Right atrium auricular region (tissue), 2 donors: ENCODE measurements at places on chromosomes 7 and 10. TPM values are rescaled to one million over a fixed set of nuclear protein-coding genes. Genes with fewer than 3 reads are reported as not detected.
A peak's percentile ranks its signal among the peaks of the same experiment; 100 is the strongest.

DPY19L1 gene
- total RNA-seq: 21.5 TPM

GRCh38 chr7:139036901-139037300 is 1.1 kb upstream of the ZC3HAV1L start:
- no peak for DNase-seq

GRM3 gene
- not detected for total RNA-seq

DNA sequence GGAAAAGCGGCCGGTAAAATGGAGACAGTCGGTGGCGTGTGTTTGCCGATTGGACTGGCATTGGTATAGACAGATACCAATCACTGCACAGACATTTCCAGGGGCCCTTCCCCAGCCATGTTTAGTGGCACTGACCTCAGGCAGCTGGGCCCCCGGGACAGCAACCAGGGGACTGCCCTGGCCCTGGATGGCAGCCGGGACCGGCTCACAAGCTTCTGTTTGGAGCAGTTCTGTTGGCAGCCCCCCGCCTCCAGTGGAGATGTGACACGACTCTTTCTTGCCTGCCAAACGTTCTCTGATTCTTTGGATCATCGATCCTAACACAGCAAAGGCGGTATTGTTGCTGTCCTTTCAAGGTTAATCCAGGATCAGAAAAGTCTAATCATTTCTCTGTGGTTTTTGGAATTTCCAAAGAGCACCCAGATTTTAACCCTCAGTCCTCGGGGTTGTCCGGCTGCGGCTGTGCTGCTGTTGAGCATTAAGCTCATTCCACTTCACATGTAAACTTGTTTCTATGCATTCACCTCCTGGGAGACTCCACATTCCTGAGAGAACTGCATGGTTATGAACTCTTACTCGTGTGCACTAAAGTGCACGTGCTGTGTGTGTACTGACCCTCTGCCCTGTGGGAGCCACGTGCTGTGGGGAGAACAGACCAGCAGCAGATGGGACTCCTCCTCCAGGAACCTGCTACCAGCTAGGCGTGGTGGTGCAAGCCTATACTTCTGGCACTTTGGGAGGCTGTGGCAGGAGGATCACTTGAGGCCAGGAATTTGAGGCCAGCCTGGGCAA is 46.0 kb downstream of the FOXK1 start:
- no peak for DNase-seq

DNA sequence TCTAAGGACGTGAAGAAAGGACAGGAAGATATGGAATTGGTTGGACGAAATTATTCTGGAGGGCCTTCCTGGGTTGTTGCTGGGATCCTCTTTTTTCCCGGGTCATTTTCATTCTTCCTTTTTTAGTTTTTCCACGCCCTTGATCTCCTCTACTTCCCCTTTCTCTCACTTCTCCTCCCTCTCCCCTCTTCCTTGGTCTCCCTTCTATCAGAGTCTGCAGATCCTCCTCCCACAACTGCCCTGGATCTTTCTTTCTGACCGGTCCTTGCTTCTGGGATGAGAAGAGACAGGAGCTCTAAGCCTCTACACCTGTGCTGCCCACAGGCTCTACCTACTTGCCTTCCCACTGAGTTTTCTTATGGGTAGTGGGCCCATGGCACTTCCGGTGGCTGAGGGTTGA is 103.7 kb upstream of the RELN start:
- no peak for DNase-seq

DNA sequence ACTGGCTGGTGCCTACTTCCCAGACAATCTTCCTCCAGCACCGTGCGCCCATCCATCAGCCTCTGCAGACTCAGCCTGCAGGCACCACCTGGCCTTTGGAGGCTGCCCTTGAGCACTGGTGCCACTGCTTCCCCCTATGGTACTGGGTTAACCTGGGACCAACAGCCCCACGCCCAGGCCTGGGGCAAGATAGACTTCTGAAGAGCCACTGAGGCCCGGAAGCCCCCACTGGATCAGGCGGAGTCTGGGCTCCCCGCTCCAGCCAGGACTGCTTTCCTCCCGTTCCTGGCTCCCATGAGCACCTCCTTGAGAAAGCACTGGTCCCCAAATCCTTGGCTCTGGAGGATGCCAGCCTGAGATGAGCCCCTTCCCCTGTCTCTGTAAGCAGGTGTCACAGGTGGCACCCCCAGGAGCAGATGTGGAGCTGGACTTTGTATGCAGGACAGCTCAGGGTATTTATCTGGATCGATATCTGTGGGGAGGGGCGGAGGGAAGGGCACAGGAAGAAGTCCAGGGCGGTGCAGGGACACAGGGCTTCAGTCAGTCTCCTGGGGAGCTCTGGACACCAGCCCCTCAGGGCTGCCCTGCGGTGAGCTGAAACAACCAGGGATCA is 206.5 kb upstream of the PPP2R2D start:
- DNase-seq: no peak

DNA sequence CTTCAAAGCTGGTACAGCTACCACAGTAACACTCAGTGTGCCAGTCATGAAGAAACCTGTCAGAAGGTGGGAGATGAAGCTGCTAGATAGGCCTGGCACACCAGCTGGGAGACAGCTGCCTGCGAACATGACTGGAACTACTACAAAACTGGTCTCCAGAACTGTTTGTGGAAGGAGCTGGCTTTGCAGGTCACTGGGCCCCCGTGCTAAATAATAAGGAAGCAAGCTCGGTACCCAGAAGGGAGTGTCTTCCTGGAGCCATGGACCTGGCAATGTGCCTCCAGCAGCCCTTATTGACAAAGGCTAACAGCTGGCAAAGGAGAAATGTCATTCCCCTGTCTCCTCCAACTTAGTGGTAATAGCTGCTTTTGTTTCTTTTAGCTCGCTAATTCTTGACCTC is 1217.6 kb upstream of the LRRN3 start:
- no peak for DNase-seq

TMEM225B gene
- not detected for total RNA-seq

DNA sequence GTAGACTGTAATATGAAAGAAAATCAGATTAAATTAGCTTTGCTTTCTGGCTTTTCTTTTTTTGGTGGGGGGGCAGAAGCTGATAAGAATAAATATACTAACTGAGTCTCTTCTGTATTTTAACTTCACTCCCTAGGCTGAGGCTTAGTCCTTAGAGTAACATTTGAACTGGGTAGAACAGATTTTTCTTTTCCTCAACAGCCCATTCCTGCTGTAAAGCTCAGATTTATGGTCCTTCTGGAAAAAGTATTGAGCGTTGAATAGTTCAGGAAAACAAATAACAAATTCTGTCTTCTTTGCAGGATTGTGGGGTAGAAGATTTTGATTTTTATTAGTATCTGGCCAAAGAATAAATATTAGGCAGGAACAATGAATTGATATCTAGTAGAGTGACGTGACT is 17.9 kb downstream of the SGPL1 start:
- no peak for DNase-seq

NUPR2 gene
- not detected for total RNA-seq

DNA sequence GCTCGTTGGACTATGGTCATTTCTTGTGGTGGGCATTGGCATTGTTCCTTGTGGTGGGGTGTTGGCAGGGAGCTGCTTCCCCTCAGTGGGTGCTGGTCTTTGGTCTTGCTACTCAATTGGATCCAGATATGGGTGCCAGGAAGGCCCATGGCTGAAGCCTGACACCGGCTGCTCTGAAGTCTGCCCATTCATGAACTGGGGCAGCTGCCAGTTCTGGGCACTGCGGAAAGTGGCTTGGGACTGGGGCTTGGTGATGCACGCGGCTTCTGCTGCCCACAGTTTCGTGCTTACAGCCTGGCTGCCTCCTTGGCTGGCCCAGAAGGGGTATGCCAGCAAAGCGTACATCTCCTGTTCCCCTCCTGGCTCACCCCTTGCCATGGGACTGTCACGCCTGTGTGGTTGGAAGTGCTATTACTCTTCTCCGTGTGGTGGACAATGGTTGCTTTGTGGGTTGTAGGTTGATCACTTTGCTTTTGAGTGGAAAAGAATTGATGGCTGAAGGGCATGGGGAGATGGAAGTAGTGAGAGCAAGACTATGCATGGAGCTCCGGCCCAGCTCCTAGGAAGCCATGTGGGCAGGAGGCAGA is 54.7 kb downstream of the ADAMTS14 start:
- DNase-seq: no peak

DNA sequence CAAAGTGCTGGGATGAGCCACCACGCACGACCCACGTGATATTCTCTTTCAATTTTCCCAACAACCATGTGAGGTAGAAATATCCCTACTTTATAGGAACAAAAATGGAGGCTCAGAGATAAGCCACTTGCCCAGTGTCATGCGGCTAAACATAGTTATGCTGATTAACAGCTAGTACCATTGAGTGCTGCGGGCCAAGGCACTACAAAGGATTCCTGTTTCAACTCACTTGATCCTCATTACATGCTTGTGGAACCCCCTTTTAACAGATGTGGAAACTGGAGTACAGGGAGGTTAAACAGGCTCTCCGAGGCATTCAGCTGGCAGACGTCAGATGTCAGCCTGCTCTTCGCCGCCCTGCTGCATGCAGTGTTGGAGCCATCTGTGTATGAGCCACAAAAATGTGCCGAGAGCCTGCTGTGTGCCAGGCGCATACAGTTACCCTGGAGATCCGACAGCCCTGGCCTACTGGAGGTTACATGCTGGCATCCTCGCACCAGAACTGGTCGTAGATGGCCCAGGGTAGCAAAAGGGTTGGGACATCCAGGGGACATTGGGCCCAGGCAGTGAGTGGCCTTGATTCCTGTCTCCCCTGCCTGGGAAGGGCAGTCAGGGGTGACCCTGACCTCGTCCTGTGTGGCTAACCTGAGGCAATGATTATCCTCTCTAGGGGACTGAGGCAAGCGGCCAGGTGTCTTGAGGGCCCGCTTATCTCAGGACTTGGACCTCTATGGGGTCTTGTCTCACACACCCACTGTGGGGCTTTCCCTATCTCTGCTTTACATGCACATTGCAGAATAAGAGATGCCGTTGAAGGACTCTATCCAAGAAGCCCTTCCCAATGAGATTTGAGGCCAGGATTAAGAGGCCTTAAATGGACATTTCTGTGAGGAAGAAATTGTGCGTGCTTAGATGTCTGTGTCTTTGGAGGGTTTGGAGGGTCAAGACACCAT is 18.5 kb upstream of the SRGN start:
- DNase-seq: no peak

GRCh38 chr7:25853314-25853713 is 298.7 kb upstream of the NFE2L3 start:
- DNase-seq: no peak

GRCh38 chr7:127651556-127652332 is at the start of gene SND1:
Gene SND1 (plus strand): TSS chr7:127652194. CDS start chr7:127652374, 180 bp downstream.
- peak; percentile 99 for DNase-seq

DNA sequence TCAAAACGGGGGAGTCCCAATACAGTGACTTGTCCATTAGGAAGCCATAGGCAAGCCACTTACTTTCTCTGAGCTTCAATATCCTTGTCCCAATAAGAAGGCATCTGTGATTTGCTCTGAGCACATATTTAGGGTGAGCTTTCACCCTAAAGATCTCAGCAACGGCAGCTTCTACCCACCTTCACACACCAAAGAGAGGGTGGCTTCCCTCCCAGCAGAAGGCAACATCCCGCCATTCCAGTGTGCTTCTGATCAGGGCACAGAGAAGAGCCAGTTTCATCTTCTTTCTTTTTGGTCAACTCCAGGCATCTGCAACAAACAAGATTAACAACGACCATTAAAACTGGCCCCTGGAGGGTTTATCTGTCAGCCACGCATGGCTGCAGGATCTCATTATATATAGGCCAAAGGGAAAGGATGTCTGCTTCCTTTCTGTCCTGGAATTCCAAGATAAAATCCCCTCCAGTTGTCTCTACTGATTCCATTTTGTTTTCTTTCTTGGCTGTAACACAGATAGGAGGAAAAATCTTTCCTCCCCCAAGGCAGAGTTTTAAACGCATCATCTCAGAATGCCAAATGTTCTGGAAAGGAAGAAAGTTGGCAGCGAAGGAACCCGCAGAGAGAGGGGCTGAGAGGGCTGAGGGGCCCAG is 491 bp upstream of the SH2D4B start:
- DNase-seq: peak; percentile 7

GRCh38 chr7:50734246-50734645 is 48.5 kb downstream of the GRB10 start:
- no peak for DNase-seq
